ENCODE measurements at places on chromosomes 3 and 15.

DNA sequence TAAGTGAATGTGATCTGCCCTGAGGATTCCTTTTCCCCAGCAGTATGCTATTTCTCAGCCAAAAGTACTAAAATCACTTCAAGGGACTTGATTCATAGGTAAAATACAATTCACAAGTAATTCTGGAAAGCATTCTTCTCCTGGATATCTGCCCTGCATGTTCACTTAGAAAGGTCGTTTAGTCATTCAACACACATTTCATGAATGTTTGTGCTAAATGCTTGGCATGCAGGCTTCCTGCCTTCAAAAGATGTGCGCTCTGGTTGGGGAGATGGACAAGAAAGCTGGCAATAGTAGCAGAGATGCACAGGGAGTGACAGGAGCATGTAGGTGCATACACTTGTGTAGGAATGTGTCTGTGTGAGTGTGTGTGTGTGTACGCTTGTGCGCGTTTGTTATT is 360.7 kb downstream of the PTPRG start:
- no peak for DNase-seq

DNA sequence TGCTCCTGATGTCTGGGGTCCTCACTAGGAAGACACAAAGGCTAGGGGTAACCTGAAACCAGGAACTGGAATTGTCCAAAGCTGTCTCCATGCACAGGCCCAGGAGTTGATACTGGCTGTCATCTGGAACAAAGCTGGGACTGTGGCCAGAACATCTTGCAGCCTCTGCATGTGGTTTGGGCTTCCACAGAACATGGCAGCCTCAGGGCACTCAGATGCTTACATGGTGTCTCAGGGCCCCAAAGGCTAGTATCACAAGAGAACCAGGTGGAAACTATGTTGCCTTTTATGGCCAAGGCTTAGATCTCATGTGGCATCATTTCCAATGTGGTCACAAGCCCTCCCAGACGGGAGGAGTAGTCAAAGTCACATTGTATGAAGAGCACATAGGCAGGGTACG is 335.2 kb upstream of the TRIM42 start:
- DNase-seq: no peak

DNA sequence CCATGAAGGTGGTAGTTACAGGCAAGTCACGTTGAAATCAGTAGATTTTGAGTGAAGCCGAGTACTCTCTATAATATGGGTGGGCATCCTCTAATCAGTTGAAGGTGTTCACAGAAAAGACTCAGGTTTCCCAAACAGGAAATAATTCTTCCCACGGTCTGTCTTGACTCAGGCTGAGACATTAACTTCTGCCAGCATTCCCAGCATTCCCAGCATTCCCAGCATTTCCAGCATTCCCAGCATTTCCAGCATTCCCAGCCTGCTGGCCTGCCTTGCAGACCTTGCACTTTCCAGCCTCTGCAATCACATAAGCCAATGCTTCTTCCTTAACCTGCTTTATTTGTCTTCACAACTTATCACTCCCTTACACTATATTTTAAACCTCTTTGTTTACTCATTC is 542.3 kb upstream of the ROBO2 start:
- DNase-seq: no peak

DNA sequence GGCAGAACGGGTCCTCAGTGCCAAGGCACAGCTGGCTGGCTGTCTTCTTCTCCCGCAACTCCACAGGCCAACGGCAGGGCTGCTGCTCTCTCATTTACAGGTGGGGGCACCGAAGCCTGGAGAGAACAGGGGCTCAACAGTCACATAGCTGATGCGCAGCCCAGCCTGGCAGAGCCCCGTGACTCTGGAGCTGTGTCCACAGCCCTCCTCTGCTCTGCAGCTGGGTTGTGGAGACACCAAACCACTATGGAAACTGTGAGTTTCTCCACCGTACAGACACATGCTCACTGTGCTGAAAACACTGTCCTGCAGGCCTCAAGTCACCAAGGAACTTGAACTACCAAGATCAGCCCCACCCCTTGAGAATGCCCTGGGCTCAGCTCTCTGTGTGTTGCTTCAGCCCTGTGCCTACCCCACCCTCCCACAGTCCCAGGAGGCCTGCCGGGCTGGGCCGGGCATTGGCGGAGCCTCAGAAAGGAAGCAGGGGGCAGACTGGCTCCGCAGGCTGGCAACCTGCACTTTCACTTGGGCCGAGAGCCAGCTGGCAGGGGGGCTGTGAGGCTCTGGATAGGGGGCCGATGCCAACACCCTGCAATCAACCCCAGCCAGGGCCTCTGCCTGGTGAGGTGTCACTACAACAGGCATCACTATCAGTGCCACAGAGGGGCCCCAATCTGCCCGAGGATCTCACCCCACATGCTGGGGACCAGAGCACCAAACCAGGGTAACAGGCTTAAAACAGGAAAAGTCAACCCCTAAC is 113.7 kb upstream of the RPL32 start:
- DNase-seq: no peak

DNA sequence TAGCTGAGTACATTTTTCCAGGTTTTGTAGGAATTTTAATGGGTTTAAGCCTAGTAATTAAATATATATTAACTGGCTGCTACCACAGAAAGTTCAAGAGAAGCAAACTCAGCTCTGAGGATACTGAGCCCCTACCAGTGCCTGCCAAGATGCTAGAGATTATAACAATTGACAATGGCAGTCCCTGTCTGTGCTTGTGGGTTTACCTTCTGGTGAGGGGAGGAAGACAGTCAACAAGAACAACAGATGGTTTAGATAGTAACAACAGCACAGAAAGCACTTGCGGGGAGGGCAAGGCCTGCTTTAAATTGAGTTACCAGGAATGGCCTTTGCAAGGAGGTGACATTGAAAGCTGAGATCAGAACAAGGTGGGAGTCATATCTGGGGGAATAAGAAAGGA is 56.6 kb upstream of the ARHGEF3 start:
- no peak for DNase-seq

DNA sequence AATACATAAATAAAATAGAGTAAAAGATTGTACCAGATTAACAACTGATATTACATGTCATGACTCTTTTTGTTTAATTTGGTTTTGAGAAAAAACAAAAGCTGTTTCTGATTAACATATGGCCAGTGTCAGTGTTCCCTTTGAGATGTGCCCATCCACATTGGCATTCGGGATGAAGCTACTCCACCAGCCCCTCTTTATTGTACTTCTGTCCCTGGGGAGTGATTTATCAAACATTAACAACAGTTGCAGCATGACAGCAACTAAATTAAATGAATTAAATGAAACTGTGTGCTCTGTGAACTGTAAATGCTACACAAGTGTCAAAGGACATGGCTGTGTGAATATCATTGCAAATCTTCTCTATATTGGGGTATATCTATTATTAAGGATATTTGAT is 25.9 kb upstream of the MTMR10 start:
- no peak for DNase-seq

DNA sequence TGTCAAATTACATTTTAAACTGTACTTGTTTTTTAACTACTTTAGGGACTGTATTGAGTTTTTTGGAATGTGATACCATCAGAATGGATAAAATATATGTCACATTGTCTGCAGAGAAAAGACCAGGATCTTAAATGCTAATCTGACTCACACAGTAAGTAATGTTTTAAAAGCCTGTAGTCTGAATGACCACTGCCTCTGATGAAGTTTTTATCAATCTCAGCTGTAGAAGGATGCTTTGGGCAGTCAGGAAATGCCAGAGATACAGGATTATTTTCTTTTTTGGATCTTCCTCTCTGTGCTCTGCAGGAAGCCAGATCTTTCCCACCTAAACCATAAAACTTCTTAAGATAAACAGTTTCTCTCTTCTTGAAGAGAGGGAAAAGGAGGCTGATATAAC is 73.1 kb upstream of the PRTG start:
- DNase-seq: no peak

- peak; percentile 86 for DNase-seq
These were observed 238.7 kb upstream of the P2RY1 start for GRCh38 chr3:152595975-152596821.

GRCh38 chr3:58651276-58651675 is 15.3 kb downstream of the FAM3D start:
- DNase-seq: no peak

DNA sequence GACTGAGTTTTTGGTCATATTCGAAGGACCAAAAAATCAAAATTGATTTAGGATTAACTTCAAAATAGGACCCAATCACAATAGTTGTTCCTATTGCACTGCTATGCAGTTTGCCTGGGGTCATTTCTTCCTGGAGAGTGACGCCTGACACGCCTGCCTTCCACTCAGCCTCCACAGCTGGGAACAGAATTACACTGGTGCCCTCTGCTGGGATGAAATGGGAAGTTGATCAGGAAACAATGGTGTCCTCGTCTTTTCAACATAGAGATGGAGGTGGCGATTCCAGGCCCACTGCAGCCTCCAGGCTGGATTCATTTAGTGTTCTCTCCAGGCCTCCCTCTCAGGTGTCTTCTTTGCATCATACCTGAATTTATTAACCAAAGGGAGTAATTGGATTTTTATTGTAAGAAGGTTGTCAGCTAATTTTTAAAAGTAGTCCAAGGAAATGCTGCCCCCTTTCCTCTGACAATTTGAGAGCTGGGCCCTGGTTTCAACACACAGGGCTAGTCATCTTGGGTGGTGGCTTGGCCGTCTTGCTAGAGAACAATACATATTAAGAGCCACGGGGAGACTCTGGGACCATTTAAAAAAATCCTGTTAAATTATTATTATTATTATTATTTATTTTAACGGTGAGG is 69.7 kb downstream of the GAP43 start:
- DNase-seq: peak; percentile 36

DNA sequence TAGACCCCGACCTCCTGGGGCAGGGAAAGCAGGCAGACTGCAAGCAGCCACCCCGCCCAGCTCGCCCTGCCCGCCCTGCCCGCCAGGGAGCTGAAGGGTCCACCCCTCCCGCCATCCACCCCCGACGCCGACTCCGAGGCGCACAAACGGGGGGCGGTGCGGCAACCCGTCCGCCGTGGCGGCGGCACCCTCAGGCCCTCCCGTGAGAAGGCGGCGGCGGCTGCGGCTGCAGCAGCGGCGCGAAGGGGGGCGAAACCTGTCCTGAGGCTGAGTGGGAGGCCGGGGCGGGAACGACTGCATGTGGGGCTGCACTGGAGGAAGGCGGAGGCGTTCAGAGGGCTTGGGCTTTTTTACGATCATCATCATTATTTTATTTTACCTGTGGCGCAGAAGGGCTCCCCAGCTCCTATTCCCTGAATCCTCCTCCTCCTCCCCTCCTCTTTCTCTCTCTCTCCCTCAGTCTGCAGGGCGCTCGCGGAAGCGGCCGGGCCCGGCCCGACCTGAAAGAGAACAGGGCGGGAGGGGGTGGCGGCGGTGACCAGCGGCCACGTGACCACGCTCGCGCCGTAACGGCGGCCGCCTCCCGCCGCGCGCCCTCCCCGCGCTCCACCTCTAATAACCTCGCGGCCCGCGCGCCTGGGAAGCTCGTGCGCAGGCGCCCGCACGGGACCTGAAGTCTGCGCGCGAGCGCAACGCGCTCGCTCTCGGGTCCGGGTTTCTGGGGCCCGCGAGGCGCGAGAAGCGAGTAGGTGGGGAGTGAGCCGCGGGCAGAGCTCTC is at the start of gene TBC1D5:
TSS of gene TBC1D5 (minus strand) at position 530 of the 778 bp plus-strand sequence. CDS start 234,061 bp downstream, outside the sequence.
- peak; percentile 97 for DNase-seq

DNA sequence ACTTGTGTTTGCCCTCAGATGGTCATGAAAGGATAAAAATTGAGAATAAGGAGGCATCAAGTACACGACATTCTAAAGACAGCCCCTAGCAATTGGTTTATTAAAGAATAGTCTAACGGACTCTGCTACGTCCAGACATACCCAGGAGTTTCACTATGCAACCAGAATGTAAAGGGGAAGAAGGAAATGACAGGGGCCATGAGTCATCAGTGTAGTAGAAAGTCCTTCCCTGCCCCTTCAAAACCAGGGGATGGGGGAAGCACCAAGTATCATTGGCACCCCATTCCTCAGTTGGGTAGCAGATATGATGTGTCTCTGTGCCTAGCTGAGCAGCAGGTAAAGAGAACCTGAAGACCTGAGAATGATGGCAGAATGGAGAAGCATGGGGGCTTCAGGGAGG is 367.4 kb downstream of the IL20RB start:
- no peak for DNase-seq

DNA sequence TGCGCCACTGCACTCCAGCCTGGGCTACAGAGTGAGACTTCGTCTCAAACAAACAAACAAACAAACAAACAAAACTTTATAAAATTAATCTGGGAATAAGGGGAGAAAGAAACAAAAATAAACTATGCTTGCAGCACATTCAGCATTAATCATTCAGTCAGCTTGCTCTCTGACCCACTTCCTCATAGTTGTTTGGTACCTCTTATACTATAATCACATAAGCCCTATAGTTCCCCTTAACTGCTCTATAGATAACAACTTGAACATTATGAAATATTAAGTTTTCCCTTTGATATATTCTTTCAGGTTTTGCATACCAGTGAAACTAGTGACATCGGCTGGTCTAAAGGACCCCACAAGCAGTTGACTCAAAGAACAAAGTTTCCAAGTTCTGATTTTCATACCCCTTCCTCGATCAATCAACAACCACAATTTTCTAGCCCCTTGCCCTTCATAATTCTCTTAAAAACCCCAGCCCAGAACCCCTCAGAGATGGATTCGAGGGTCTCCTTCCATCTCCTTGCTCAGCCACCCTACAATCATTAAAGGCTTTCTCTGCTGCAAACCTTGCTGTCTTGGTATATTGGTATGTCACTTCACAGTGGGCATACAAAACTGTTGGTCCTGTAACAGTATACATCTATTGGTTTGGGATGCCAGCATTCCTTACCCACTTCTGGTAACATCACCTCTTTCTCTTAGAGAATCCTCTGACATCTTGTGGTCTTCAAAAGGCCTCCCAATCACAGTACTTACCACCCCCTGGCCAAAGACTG is 26.4 kb downstream of the BCL2L10 start:
- DNase-seq: no peak

DNA sequence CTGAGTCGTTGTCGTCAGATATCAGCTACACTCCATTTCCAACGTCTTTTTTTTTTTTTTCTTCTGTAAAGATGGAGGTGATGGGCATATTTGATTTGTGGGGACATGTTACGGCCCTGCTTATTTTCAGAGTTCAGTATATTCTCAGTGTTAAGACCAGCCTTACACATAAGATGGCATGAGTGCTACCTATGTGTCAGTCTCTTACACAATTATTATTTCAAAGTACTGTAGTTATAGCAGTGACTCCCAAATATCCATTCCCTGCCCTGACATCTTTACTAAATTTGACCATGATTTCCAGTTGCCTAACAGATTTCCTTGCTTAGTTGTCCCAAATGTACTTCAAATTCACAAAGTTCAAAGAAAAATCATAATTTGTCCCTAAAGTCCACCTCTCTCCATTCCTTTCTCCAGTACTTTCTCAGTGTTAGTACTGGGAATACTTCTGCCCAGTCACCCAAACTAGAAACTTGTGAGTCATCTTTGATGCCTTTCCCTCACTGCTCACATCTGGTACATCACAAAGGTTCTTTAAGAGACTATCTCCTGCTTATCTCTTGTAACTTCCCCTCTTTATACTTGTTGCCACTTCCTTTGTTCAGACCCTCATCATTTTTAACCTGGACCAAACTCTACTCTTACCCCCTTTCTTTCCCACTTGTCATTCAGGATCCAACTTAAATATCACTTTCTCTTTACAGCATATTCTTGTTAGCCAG is 67.0 kb downstream of the ZNF609 start:
- no peak for DNase-seq
